ENCODE measurements at places on chromosomes 7 and 10.

DNA sequence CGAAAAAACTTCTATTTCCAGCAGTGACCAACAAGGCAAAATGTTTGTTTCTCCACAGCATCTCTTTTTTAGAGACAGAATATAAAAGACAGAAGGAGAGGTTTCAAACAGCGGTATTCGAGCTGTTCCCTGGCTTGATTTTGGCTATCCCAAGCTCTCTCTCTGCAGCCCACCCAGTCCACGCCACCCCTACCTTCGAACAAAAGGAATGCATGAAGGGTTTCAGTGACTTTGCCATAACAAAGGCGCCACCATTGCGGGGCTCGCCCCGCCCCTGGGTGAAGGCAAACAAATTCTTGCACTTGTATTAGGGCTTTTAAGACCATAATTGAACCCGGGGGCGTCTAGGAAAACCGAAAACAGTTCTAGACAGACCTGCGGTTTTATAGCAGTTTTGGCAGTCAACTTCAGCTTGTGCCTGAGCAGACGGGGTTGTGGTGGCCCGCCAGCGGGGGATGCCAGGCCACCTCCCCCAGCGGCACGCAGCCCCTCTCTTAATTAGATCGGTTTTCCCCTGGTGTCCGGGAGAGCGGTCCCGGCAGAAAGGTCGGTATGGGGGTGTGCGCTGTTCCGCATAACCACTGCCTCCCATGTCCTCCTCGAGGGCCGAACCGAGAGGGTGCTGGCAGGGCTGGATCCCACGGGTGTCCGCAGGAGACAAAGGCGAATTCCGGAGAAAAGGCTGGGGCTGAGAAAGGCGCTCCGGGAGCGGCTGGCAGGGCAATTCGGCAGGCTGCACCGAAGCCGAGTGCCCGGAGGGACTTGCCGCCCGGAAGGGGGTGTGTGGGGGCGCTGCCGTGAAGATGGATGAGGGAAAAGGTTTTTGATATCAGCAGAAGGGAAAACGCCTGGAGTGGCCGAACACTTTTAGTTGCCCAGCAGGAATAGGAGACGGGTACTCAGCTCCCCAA is 2.7 kb upstream of the HOXA11 start:
- DNase-seq, result no peak

GRCh38 chr10:15295537-15296325 is 75.4 kb downstream of the FAM171A1 start:
- no peak for DNase-seq

GRCh38 chr7:138097064-138097741 is 20.9 kb downstream of the AKR1D1 start:
- no peak for DNase-seq

GRCh38 chr7:31146538-31146937 is 94.4 kb downstream of the ADCYAP1R1 start:
- no peak for DNase-seq

DNA sequence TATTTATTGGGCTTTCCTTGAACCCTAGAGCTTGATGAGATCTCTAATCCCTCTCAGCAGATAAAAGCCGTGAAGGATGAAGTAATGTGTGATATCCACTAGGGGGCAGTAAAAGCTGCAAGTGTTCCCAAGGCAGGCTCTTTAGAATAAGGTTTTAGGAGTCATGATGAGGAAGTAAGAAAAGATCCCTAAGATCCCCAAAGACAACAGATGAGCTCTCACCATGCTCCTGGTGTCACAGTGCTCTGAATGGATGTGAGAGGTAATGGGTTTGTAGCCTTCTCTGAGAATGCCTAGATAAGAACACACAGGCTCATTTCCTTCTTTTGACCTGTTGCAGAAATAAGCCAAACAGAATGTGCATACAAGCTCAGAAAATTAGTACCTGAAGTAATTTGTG is 70.4 kb upstream of the ITPRID1 start:
- no peak for DNase-seq

GRCh38 chr7:47574482-47575329 is 7.2 kb downstream of the TNS3 start:
- DNase-seq, result no peak

DNA sequence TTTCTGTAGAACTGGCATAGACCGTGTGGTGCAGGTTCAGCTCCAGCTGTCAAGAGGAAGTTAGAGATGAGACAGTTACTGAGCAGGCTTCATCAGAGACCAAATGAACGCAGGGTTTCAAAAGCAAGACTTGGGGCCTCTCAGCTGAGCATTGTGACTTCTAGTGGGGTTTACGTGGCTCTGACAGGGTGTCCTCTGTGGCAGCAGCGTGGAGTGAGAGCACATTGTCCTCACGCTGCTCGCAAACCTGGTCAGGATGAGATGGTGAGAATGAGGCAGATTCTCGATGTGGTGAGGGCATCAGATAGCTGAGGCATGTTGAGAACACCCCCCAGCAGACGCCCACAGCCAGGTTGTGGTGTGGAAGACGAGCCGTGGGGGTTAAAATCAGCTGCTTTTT is 126.0 kb downstream of the DNAJB6 start:
- DNase-seq, result no peak

DNA sequence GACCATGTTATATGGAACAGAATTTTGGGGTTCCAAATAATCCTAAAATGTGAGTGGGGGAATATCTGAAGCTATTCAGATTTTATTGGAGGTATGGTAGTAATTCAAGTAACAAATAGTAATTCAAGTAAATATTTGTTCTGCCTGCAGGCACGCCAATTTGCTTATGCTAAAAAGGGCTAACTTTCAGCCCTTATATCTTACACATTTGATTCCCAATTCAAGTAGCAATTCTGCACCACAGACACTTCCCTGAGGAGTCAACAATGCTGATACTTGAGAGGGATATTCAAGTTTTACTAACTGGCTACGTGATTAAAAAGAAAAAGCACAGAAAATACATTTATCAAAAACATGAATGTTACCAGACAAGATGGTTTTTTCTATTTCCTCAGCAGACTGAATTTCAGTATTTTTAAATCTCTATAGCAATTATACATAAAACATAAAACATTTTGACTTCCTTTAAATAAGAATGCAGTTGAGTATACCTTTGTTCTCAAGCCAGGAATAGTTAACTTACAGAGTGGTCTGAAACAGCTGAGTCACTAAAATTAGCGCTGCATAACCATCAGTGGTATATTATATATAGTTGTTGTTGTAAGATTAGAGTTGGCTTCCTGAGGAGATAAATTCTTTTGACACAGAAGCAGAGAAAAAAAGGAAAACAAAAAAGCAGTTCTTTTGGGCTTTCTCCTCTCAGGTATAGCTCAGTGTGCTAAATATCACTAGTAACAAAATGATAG is 33.9 kb downstream of the MTPN start:
- no peak for DNase-seq

DNA sequence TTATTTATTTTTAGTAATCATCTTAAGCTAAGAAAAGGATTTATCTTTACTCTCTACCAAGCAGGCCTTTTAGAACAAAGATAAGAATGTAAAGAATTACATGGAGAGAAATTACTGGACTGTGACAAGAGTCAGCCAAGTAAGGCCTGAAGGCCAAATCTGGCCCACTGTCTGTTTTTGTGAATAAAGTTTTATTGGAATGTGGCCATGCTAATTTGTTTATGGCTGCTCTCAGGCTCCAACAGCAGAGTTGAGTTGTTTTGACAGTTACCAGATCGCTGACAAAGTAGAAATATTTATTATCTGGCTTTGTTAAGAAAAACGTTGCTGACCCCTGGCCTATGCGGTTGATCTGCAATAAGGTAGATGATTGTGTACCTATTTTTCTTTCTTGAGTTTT is 6.1 kb downstream of the ARID5B start:
- no peak for DNase-seq

- DNase-seq, result no peak
These were observed 51.7 kb downstream of the PRKCQ start for GRCh38 chr10:6528198-6528950.

DNA sequence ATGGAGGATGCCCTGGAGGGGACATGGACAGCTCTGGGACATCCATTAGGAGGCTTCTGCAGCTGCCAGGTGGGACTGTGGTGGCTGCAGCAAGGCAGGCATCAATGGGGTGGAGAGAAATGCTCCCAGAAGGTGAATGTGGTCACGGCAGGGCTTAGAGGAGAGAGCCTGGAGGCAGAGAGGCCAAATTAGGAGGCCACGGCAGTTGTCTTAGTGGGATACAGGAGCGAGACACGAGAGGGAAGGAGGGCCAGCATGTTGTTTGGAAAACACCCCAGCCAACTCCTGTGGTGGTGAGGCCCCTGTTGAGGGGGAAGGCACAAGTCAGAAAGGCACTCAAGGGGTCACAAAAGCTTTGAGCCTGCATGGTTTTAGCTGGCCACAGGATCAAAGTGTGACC is 14.6 kb upstream of the ECHDC3 start:
- no peak for DNase-seq

GRCh38 chr10:93061594-93062513 is 1.3 kb downstream of the CYP26C1 start:
- no peak for DNase-seq

DNA sequence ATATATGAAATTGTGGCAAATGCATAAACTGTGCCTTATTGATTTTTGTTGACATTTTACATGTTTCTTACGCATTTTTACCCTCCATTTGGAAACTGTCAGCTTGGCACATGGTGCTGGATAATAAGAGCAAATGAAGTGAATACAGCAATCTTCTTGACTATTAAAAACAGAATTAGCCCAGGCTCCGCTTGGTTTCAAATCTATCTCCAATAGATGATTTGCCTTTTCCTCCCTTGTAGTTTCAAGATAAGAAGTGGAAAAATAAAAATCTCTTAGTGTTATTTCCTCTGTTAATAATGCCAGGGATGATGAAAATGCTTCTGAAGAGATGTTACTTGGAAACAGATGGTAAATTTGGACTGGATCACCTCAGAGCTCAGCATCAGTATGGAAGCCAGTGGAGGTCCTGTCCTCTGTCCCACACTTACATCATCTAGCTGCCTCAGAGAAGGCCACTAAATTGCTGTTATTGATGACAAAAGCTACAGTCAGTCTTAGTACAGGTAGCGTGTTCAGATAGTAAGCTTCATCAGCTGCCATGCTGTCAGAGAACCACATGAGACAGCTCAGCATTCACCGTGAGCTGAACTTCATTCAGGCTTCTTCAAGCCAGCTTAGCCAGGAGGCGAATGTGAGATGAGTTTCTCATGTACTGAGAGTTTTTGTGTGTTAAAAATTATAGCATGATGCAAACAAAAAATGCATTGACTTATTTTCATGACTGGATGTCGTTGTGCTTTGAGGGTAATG is 246.8 kb downstream of the CELF2 start:
- no peak for DNase-seq

GRCh38 chr10:124420254-124420653 is 1.5 kb upstream of the OAT start:
- no peak for DNase-seq

DNA sequence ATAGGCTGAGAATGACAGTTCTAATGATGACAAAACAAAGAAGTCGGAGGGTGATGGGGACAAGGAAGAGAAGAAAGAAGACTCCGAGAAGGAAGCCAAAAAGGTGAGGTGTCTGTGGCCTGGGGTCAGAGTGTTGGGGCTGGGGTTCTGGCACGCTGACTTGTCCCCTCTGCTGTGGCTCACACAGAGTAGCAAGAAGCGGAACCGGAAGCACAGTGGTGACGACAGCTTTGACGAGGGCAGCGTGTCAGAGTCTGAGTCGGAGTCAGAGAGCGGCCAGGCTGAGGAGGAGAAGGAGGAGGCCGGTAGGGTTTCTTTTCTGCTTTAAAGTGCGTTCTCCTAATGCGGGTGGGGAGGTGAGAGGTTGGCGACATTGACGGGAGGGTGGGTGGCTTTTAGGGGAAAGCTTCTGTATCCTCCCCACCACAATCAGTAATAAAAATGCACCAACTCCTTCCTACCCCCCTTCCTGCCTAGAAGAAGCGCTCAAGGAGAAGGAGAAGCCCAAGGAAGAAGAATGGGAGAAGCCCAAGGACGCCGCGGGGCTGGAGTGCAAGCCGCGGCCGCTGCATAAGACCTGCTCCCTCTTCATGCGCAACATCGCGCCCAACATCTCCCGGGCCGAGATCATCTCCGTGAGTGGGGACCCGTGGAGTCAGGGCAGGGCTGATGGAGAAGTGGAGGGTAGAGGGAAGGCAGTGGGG is 4.6 kb downstream of the UFSP1 start:
- no peak for DNase-seq

GRCh38 chr7:102155821-102156441 is 130.7 kb upstream of the SH2B2 start:
- DNase-seq, result no peak

- no peak for DNase-seq
These were observed 6.1 kb upstream of the SCRN1 start for GRCh38 chr7:29995652-29996051.

GRCh38 chr7:37494926-37495325 is 46.3 kb upstream of the ELMO1 start:
- DNase-seq, result no peak

GRCh38 chr10:16626697-16627096 is 105.0 kb upstream of the C1QL3 start:
- DNase-seq, result no peak

GRCh38 chr7:27097686-27098577 is 2.1 kb upstream of the HOXA1 start:
- no peak for DNase-seq

DNA sequence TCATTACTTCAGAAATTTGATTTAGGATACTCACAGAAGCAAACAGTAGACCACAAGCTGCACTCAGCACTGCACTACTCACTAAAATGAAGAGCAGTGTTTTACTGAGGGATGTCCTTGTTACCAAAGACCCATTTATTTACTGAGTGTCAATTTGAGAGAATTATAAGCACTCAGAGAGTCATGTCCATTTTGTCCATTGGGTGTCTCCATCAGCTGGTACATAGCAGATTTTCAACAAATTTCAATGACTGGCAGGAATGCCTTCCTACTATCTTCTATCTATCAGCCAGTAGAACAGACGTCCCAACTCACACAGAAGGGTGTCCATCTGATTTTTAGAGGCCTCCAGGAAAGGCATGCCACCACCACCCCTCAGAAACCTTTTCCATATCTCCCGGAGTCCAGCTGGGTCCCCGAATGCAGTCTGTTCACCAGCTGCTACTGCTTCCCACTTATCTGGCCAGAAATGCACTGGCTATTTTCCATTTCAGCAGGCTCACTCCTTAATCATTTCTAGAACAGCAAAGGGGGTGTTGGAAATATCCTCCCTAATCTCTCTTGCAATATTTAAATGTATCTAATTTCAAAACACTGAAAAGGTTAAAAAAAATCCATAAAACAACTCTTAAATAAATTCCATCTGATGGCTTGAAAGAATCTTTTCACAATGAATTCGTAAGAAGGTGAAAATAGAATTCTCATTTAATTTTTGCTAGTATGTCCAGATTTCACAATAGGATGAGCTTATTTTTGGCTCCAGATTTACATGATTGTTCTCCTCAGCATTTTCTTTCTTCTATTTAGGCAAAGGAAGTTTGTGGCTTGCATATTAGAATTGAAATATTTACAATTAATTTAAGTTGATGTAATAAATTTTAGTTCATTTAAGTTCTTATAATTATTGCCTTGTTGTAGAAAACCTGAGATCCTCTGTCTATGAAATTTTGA is 1164.0 kb upstream of the CELF2 start:
- DNase-seq, result no peak

DNA sequence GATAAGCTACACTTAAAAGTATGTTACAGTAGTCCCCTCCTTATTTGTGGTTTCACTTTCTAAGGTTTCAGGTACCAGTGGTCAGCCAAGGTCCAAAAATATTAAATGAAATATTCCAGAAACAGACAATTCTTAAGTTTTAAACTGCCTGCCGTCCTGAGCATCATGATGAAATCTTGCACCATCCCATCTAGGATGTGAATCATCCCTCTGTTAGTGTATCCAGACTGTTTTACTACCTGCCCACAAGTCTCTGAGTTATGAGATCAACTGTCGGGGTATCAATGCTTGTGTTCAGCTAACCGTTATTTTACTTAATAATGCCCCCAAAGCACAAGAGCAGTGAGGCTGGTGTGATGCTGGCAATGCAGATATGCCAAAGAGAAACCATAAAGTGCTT is 11.4 kb downstream of the KDM7A start:
- DNase-seq, result no peak

- no peak for DNase-seq
These were observed 290.5 kb upstream of the LRGUK start for GRCh38 chr7:133836666-133837065.

All from activated naive CD4-positive, alpha-beta T cell (primary cell).